ENCODE measurements at places on chromosomes 1 and 21.

DNA sequence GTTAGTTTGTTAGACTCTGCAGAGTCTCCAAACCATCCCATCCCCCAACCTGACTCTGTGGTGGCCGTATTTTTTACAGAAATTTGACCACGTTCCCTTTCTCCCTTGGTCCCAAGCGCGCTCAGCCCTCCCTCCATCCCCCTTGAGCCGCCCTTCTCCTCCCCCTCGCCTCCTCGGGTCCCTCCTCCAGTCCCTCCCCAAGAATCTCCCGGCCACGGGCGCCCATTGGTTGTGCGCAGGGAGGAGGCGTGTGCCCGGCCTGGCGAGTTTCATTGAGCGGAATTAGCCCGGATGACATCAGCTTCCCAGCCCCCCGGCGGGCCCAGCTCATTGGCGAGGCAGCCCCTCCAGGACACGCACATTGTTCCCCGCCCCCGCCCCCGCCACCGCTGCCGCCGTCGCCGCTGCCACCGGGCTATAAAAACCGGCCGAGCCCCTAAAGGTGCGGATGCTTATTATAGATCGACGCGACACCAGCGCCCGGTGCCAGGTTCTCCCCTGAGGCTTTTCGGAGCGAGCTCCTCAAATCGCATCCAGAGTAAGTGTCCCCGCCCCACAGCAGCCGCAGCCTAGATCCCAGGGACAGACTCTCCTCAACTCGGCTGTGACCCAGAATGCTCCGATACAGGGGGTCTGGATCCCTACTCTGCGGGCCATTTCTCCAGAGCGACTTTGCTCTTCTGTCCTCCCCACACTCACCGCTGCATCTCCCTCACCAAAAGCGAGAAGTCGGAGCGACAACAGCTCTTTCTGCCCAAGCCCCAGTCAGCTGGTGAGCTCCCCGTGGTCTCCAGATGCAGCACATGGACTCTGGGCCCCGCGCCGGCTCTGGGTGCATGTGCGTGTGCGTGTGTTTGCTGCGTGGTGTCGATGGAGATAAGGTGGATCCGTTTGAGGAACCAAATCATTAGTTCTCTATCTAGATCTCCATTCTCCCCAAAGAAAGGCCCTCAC is at the start of gene OLIG2:
Gene OLIG2 (plus strand): TSS at position 447 of the 954 bp plus-strand sequence. CDS start 928 bp downstream, outside the sequence.
- H3K27me3 ChIP-seq = peaks cover 94% of the 10 kb centered on the region
- peak; percentile 30 for DNase-seq
- H3K27ac ChIP-seq = no peak within 1 kb of the TSS
- H3K4me1 ChIP-seq = peaks cover 54% of the 10 kb centered on the region
- no peaks in the 10 kb centered on the region for H3K36me3 ChIP-seq
- no peak within 1 kb of the TSS for H3K4me3 ChIP-seq

DNA sequence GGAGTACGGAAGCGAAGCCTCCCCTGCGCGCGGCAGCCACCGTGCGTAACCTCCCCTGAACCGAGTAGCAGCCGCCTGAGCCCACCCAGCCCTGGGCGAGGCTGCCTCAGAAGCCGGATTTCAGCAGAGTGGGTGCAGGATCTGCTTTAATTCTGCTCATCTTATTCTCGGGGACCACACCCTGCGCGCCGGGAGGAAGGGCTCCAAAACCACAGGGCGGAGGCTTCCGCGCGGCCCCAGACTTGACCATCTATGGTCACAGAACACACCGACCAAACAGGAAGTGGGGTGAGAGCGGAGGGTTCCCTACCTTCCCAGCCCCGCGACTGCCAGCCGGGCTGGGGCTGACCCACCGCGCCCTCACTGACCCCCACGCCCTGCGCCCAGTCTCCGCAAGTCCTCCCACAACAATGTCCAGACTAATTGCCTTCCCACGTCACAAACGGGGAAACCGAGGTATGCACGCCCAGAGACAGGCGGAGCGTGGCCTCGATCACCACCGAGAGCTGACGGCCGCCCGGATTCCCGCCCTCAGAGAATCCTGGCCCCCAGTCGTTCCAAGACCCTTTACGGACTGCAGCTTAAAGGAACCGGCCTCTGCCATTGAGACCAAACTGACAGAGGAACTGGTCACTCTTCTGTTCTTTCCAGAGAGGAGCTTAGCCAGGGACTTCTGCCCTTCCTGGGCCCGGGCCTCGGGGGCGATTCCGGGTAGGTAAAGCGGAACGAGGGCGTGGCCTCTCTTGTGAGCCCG is 595 bp upstream of the CAP1 start:
- no peaks in the 10 kb centered on the region for H3K36me3 ChIP-seq
- H3K4me1 ChIP-seq = peaks cover 82% of the 10 kb centered on the region
- H3K4me3 ChIP-seq = peak overlapping the region; percentile 88
- no peaks in the 10 kb centered on the region for H3K27me3 ChIP-seq
- peak overlapping the region; percentile 98 for H3K27ac ChIP-seq
- peak; percentile 85 for DNase-seq

- H3K27ac ChIP-seq = no peak overlapping the region
- no peaks in the 10 kb centered on the region for H3K36me3 ChIP-seq
- H3K4me1 ChIP-seq = no peaks in the 10 kb centered on the region
- no peak for DNase-seq
These were observed 137.9 kb upstream of the NGF start for GRCh38 chr1:115475901-115476300.

- no peak overlapping the region for H3K4me3 ChIP-seq
- H3K36me3 ChIP-seq = no peaks in the 10 kb centered on the region
- DNase-seq = no peak
These were observed 330.9 kb downstream of the CHRM3 start for GRCh38 chr1:239717097-239717917.

Data from B cell (primary cell).